ENCODE measurements at places on chromosomes 16 and 17. TPM values are rescaled to one million over a fixed set of nuclear protein-coding genes. Genes with fewer than 3 reads are reported as not detected.

The KRTAP4-7 gene
- total RNA-seq: not detected

DNA sequence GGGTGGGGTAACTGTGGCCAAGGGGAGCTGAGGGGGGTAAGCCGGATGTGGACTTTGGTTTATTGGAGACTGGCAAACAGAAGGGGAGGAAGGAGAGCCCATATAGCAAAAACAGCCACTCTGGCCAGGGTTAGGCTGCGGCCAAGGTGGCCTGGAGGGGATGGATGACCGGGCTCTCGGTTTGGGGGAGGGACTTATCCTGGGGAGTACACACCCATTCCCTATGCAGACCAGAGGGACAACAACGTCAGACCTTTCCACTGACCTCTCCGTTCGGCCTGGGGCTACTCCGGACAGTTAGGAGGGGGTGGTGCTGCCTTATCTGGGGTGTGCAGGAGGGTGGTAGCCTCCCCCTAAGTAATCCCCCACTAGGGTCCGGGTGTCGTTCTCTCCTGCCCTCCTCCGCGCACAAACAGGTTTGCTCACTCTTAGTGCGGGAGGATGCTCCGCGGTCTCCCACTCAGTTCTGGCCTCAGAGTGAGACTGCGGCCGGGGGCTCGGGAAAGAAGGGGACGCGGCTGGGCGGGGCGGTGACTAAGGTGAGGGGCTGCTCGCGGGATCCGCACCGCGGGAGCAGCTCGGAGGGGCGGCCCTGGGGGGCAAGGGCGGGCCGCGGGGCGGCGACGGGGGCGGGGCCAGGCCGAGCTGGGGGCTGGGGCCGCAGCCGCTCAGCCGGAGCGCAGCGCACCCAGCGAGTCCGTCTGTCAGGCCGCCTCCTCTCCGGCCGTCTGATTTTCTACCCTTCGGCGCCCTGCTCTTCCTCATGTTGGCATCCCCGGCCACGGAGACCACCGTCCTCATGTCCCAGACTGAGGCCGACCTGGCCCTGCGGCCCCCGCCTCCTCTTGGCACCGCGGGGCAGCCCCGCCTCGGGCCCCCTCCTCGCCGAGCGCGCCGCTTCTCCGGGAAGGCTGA lies at the start of gene WNK4:
Gene WNK4 (plus strand): TSS at position 675 of the 915 bp plus-strand sequence. CDS start 89 bp downstream, at position 764.
- DNase-seq: no peak

GRCh38 chr17:21280081-21280518 lies 4.4 kb upstream of the MAP2K3 start:
- peak; percentile 79 for DNase-seq

The TBX6 gene
- 0.09 TPM for total RNA-seq

The PYDC1 gene
- not detected for total RNA-seq

DNA sequence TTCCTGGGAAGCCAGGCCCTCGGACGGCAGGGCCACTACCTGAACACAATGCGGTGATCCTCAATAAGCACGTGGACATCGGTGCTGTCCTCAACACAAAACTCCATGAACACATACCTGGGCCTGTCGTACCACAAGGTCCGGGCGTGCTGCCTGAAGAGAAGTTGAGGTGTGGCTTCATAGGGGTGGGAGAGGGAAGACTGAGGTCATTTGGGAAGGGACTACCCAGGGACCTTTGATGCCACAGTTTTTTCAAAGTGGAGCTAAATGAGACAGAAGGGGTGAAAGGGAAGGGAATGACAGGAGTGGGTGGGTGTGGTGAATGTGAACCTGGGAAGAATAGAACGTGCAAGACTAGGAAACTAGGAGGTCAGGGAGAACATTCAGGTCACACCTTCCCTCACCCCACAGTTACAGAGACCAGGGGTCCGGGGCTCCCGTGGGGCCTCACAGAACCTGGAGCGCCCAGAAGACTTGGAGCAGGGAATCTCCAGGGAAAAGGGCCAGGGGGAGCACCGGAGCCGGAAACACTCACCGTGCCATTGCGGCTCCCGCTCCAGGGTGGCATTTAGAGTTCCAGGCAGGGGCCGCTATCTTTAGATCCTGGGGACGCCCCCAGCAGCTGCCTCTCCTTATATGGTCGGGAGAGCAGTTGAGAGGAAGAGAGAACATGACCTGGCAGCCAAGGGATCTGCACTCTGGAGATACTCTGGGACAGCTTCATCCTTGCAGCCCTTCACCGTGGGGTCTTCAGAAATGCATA lies at the start of gene PTGES3L:
Gene PTGES3L (minus strand): TSS at position 570 of the 763 bp plus-strand sequence. CDS start 27 bp downstream, at position 543.
- DNase-seq: peak; percentile 27

All from fibroblast of the aortic adventitia (primary cell).